ENCODE measurements at places on chromosomes 16 and 17.

DNA sequence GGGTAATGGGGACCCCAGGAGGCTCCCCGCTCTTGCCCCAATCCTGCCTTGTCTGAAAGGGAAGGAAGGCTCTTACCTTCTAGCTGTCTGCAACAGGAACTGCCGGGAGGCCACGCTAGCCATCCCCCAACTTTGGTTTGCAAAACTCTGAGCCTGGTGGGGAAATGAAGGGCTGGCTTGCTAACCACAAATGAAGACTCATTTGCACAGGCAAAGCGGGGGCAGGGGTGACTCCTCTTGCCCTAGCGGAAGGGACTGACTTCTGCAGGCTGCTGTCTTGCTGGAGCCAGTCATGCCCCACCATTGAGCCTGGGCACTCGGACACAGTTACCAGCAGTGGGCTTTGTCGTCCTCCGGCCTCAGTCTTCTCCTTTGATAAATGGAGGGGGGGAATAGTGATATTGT lies 52.6 kb downstream of the PLCG2 start:
- DNase-seq = peak; percentile 48

DNA sequence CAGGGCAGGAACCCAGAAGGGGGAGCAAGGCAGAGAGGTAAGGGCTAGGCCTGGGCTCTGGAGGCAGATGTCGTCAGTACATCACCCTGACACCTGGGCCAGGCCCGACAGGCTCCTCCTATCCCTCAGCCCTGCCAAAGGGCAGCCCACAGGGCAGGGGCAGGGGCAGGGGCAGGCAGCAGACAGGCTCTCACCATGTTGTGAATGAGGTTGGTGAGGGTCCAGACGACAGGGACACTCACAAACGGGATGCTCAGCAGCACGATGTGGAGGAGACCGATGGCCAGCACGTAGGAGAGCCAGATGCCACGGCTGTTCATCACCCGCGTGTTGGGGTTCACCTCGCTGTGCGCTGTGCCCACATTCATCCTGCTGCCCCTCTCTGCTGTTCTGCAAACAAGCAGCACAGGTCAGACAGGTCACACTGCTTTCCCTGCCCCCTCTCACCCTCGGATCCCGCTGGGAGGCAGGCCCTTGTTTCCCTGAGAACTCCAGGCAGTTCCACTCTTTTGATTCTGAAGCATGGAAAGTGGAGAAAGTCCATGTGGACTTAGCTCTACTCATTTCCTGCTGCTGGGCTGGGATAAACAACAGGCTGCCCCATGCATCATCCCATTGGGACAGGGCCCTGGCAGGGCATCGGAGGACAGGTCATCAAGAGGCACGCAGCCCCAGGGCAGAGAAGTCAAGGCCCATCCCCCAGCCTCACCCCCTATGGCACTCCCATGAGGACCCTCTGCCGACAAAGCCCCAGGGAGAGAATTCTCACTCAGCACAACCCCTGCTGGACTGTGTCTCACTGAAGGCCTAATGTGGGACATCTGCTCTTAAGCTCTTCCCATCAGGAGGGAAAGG lies 3.3 kb downstream of the ORMDL3 start:
- DNase-seq = no peak

DNA sequence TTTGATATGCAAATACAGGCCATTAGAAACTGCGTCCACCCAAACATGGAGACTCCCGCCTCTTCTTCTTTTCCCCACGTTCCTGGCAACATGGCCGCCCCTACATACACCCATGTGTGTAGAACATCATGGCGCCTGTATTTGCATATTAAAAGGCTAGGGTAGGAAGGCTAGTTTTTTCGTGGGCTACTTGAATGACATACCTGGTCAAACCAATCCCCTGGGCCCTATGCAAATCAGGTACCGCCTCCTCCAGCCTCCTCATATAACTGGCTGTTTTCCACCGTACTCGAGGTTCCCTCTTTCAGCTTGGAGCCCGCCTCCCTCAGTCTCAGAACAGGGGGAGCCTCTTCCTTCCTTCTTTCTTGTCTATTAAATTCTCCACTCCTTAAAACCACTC lies 840 bp upstream of the CD300LB start:
- no peak for DNase-seq

DNA sequence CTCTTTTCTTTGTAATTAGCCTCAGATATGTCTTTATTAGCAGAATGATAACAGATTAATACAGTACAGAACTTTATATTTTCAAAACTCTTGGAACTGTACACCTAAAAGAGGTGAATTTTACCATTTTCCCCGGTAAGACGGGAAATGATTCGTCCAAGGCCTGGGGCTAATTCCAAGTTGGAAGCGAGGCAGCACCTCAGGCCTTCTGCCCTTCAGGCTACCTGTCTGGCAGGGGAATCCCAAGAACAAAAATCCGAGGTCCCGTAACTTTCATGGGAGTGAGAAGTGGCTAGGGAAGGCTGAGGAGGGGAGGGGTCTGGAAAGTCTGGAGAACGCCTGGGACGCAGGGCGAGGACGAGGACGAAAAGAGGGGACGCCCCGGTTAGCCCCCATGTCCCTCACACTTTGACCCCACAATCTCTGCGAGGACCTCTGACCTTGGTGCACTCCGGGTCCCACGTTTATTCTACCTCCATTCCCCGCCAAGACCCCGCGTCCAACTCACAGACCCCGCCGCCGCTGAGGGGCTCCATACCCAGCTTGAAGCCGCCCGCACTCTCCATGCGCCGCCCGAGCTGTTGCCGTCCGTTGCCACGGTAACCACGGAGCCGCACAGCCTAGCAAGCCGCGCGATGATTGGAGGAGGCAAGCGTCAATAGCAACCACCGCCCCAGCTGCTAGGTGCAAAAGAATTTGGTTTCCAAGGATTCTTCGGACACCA lies at the start of gene HYDIN:
TSS of gene HYDIN (minus strand) at position 601 of the 724 bp plus-strand sequence. CDS start 43,827 bp downstream, outside the sequence.
- DNase-seq = no peak

DNA sequence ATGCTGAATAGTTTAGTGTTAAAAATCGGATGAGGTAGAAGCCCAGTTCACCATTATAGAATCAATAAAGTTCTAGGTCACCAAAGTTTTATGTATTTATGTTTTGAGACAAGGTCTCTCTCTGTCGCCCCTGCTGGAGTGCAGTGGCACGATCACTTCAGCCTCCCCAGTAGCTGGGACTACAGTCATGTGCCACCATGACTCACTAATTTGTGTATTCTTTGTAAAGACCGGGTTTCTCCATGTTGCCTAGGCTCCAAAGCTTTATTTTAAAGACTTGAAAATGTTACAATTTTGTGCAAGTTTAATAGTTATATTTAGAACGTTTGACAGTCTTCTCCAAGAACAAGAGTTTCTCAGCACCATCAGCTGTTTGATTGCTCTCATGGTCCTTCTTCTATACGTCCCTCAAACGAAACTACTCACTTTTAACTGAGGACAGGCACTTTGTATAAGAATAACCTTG lies 32.1 kb downstream of the NDE1 start:
- DNase-seq = no peak

GRCh38 chr16:23931199-23931598 lies 95.4 kb downstream of the PRKCB start:
- DNase-seq = no peak

DNA sequence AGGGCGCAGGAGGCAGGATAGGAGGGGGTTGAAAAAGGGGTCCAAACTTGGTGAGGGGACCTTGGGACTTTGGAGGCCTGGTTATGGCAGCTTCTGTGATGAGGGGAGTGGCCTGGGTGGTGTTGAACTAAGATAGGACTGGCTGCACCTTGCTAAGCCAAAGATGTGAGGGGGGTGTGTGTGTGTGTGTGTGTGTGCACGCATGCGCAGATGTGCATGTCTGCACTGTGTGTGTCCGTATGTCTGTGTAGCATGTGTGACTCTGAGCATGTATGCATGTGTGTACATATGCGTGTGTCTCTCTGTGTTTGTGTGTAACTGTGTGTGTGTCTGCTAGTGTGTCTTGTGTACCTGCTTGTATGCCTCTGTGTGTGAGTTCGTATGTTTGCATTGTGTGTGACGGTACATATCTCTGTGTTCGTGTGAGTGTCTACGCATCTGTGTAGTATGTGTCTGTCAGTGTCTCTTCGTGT lies 4.1 kb downstream of the SLC16A5 start:
- DNase-seq = no peak

- no peak for DNase-seq
These were observed 79.6 kb upstream of the CLEC18B start for GRCh38 chr16:74500907-74501306.

GRCh38 chr17:68310152-68310551 lies 18.9 kb downstream of the ARSG start:
- no peak for DNase-seq

DNA sequence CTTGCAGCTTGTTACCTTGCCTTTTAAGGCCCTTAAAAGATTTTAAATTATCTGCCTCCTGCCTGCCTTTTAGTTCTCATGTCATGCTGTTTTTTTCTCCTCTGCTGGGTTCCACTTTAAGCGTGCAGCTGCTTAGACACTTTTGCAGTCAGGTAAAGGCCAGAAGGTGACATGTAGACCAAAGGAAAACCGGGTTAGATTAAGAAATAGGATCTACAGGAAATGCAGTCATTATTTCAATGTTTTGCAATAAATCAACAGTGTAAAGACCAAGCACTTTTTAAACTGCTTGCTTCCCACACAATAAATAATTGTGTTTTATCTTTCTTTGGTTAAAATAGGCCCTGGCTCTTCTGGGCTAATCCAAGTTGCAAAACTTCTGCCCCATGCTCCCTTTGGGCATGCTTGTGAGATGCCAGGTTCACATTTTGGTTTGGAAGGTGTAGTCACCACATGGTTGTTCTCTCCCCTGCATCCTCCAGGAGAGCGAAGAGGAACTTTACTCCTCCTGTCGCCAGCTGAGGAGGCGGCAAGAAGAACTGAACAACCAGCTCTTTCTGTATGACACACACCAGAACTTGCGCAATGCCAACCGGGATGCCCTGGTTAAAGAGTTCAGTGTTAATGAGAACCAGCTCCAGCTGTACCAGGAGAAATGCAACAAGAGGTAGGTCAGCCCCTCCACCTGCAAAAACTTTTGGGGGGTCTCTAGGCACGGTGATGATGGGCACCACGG lies 54.9 kb downstream of the SDR42E1 start:
- no peak for DNase-seq
